ENCODE measurements at places on chromosomes 11 and 22.

- DNase-seq, result no peak
Observed at GRCh38 chr11:66335531-66336233, 552 bp downstream of the RIN1 start.

DNA sequence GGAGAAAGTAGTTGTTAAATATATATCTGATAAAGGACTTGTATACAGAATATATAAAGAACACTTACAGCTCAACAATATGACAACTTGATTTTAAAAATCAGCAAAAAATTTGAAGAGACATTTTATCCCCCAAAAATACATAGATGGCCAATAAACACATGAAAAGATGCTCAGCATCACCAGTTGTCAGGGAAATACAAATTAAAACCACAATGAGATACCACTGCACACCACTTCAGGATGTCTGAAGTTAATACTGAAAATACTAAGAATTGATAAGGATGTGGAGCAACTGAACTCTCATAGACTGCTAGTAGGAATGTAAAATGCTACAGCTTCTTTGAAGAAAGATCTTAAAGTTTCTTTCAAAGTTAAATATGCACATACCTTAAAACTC lies 49.2 kb downstream of the KREMEN1 start:
- DNase-seq, result no peak

GRCh38 chr22:39873965-39874364 lies 19.6 kb downstream of the ENTHD1 start:
- DNase-seq, result no peak

GRCh38 chr11:68904248-68904847 lies 657 bp downstream of the IGHMBP2 start:
- DNase-seq, result peak; percentile 41

Data from activated T-cell treated with anti-CD3 and anti-CD28 coated beads, Interleukin-2, amount 50 U/mL, for 72 hours (primary cell).